ENCODE measurements at places on chromosomes 12 and 14. TPM values are rescaled to one million over a fixed set of nuclear protein-coding genes. Genes with fewer than 3 reads are reported as not detected.
A peak's percentile ranks its signal among the peaks of the same experiment; 100 is the strongest.

Gene C12orf56
- total RNA-seq, result not detected

- H3K4me1 ChIP-seq, result no peaks in the 10 kb centered on the region
- DNase-seq, result no peak
- H3K27me3 ChIP-seq, result no peaks in the 10 kb centered on the region
- H3K27ac ChIP-seq, result no peak within 1 kb of the TSS
- H3K4me3 ChIP-seq, result no peak within 1 kb of the TSS
Measured at GRCh38 chr12:84912198-84913128, at the start of gene SLC6A15. Gene SLC6A15, minus strand, starts transcription at chr12:84912799. Its CDS starts 20,679 bp downstream, at chr12:84892120.

- H3K27me3 ChIP-seq, result no peaks in the 10 kb centered on the region
- no peak for DNase-seq
- no peak overlapping the region for H3K4me3 ChIP-seq
- H3K36me3 ChIP-seq, result no peaks in the 10 kb centered on the region
Measured at GRCh38 chr12:116153983-116154382, 123.5 kb downstream of the MED13L start.

DNA sequence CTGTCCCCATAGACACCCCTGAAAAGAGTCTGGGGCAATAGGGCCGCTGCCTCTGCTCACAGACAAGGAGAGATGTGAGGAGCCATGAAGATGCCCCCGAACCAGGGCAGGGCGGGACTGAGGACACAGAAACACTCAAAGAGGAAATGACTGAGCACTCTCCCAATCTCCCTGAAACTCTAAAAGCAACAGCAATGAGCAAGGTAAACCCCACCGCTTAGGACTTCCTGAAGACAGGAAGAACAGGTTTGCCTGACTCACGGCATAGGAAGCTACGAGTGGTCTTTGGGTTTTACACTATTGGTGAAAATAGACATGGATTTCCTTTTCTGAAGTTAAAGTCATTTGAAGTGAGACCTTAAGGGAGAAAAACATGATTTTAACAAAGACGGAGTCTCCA is 32.5 kb downstream of the STX2 start:
- no peak for DNase-seq
- no peaks in the 10 kb centered on the region for H3K4me1 ChIP-seq
- H3K36me3 ChIP-seq, result peaks cover 22% of the 10 kb centered on the region

- no peaks in the 10 kb centered on the region for H3K4me1 ChIP-seq
- DNase-seq, result no peak
- no peak overlapping the region for H3K27ac ChIP-seq
- H3K4me3 ChIP-seq, result no peak overlapping the region
Measured at GRCh38 chr14:103271189-103271588, 62.8 kb upstream of the EIF5 start.

Gene KNTC1
- 69.6 TPM for total RNA-seq

- no peak for DNase-seq
- no peak overlapping the region for H3K27ac ChIP-seq
- no peaks in the 10 kb centered on the region for H3K36me3 ChIP-seq
- H3K4me3 ChIP-seq, result no peak overlapping the region
- no peaks in the 10 kb centered on the region for H3K27me3 ChIP-seq
- H3K4me1 ChIP-seq, result peaks cover 91% of the 10 kb centered on the region
Measured at GRCh38 chr12:111440631-111441030, 34.9 kb downstream of the SH2B3 start.

GRCh38 chr12:68175557-68176061 is 16.1 kb upstream of the IFNG start:
- no peaks in the 10 kb centered on the region for H3K27me3 ChIP-seq
- H3K27ac ChIP-seq, result no peak overlapping the region
- H3K4me3 ChIP-seq, result peak overlapping the region; percentile 33
- peak; percentile 58 for DNase-seq
- no peaks in the 10 kb centered on the region for H3K36me3 ChIP-seq

- H3K4me1 ChIP-seq, result no peaks in the 10 kb centered on the region
- H3K4me3 ChIP-seq, result no peak overlapping the region
- H3K27me3 ChIP-seq, result no peaks in the 10 kb centered on the region
- no peaks in the 10 kb centered on the region for H3K36me3 ChIP-seq
- DNase-seq, result no peak
Measured at GRCh38 chr14:94677747-94678146, 65.6 kb downstream of the SERPINA3 start.

Gene ACSM4
- not detected for total RNA-seq

Gene CMKLR1
- total RNA-seq, result 0.57 TPM

- H3K36me3 ChIP-seq, result no peaks in the 10 kb centered on the region
- no peaks in the 10 kb centered on the region for H3K4me1 ChIP-seq
- H3K4me3 ChIP-seq, result no peak overlapping the region
- no peak overlapping the region for H3K27ac ChIP-seq
- DNase-seq, result peak; percentile 70
Measured at GRCh38 chr14:106586098-106586704, 1059.8 kb downstream of the TMEM121 start.

Gene DTX1
- 2.2 TPM for total RNA-seq

DNA sequence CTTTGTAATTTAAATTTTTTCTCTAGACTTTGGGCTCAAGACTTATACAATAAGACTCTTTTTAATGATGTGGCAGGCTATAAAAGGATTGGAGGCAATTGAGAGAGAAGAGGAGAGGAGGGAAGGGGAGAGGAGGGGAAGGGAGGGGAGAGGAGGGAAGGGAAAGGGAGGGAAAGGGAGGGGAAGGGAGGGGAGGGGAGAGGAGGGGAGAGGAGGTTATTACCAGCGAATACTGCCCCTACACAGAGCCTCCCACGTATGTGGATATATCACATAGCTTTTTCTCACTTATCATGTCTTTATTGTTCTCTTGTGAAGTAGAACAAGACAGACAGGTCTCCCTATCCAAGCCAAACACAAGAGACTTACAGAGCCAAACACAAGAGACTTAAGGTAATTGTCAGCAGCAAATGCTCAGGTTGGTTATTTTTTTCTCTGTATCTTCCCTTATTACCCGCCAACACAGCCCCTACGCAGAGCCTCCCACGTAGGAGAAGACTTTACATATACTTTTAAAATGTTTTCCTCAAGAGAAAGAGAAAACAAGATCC is 63.1 kb downstream of the DRAM1 start:
- H3K4me1 ChIP-seq, result no peaks in the 10 kb centered on the region
- no peak overlapping the region for H3K4me3 ChIP-seq
- H3K27me3 ChIP-seq, result peaks cover 3% of the 10 kb centered on the region
- no peak overlapping the region for H3K27ac ChIP-seq

Gene MYF6
- total RNA-seq, result not detected

DNA sequence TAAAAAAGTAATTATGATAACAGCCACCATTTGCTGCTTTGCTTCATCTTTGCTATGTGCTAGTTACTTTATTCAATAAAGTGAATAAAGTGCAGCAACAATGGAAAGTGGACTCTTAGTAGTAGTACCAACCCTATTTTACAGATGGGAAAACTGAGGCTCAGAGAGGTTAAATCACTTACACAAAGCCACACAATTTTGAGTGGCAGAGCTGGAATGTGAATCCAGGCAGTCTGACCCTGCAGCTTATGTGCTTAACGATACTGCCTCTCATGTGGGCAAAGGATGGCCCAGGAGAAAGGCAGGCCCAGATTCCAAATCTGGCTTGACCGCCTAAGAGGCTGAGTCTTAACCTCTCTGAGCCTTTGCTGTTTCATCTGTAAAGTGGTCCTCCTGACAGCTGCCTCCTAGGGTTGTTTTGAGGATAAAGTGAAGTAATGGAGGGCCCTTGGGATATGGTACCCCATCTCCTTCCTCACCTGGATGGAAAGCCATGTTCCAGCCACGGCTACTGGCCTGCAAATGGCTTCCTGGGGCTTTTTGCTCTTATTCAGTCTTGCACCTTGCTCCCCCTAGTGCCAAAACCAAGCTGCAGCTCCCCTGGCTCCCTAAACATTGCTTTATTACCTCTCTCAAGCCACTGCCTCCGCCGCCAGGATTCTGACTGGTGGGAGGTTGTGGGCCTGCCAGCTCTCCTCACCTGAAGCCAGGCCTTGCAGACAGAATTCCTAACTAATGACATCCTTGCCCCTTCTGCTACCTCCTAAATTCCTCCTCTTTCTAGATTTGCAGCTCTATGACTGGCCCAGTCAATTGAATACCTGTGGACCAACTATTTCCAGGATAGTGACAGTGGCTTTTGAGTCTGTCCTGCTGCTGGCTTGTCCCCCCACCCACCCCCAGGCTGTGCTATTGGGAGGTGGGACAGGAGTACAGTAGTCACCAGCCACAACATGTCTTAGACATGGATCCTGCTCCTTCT is 283.3 kb upstream of the PWP1 start:
- peak; percentile 65 for DNase-seq
- peaks cover 7% of the 10 kb centered on the region for H3K4me1 ChIP-seq
- H3K36me3 ChIP-seq, result no peaks in the 10 kb centered on the region
- H3K27me3 ChIP-seq, result no peaks in the 10 kb centered on the region
- no peak overlapping the region for H3K27ac ChIP-seq

- no peak overlapping the region for H3K4me3 ChIP-seq
- H3K36me3 ChIP-seq, result no peaks in the 10 kb centered on the region
- H3K27ac ChIP-seq, result no peak overlapping the region
- DNase-seq, result no peak
- H3K4me1 ChIP-seq, result no peaks in the 10 kb centered on the region
Measured at GRCh38 chr12:100755186-100755585, 39.4 kb upstream of the ANO4 start.

DNA sequence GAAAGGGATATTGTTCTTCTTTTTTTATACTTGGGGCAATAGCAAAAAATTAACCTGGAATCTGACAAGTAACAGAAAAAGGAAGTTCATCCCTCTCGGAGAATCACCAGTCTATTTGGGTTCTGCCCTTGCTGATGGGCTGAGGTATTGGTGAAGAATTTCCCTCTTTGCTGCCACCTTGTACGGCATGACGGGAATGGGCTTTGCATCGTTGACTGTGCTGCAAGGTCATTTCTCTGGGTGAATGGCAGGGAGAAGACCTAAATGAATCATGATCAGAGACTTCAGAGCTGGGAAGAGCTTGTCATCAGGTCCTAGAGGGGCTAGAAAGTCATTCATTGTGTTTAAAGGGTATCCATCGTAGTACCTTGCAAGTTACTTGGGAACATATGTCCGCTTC is 12.0 kb downstream of the C1S start:
- H3K4me3 ChIP-seq, result no peak overlapping the region
- DNase-seq, result no peak
- H3K27ac ChIP-seq, result no peak overlapping the region
- no peaks in the 10 kb centered on the region for H3K27me3 ChIP-seq
- no peaks in the 10 kb centered on the region for H3K36me3 ChIP-seq
- no peaks in the 10 kb centered on the region for H3K4me1 ChIP-seq

DNA sequence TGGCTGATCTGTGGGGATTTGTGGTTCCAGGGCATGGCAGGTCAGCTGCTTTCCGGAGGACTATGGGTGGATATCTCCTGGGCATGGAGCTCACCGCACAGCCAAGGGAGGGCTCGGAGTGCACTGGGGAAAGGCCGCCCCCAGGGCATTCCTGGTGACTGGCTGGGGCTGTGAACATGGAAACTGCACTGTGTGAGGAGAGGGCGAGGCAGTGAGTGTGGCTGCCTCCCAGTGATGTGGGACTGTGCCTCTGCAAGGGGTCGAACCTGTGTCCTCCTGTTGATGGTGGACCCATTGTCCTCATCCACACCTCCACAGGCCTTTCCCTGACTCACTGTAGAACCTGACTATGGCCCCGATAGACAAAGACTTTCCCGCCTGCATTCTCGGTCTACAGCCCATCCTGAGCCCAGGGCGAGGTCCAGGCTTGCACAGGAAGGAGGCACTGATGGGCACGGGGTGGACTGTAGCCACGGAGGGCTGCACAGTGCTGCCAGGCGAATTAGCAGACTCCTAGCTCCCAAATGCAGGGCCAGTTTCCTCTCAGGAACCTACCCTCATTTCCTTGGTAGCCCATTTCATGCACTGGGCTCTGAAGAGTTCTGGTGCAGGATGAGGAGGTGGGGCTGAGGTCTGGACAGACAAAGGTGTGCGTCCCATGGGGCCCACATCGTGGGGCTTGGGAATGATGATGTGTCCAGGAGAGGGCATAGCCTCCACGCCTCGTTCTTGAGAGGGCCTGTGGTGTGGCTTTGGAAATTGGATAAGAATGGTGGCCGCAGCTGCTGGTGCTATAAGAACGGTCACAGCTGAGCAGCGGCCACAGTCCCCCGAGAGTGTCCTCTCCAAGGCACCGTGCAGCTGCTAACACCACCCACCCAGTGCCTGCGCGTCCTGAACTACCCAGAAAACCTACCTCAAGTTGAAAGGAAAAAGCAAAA is 415.1 kb downstream of the TMEM121 start:
- no peak overlapping the region for H3K27ac ChIP-seq
- DNase-seq, result no peak
- H3K27me3 ChIP-seq, result no peaks in the 10 kb centered on the region
- H3K36me3 ChIP-seq, result no peaks in the 10 kb centered on the region
- no peak overlapping the region for H3K4me3 ChIP-seq
- no peaks in the 10 kb centered on the region for H3K4me1 ChIP-seq

DNA sequence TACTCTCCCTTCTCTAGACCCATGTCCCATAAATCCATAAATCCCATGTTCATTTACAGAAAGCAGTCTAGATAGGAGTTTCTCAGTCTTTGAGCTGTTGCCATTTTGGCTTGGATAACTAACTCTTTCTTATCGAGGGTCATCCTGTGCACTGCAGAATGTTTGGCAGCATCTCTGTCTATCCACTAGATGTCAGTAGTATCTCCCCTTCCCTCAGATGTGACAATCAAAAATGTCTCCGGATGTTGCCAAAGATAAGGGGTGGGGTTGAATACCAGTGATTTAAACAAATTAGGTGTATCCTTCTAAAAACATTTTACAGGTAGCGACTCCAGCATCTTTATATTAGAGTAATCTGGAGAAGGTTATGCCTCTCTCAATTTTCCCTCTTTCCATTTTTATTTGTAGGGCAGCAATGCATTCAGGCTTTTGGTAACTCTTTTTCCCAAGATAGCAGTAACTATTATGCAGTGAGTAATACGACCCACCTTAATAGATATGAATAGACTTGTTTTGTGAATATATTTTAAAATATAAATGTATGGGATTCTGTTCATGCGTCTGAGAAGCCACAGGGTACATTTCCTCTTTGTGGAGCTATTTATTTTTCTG is 100.7 kb downstream of the LRRK2 start:
- no peak overlapping the region for H3K4me3 ChIP-seq
- no peak overlapping the region for H3K27ac ChIP-seq
- H3K27me3 ChIP-seq, result no peaks in the 10 kb centered on the region
- H3K4me1 ChIP-seq, result no peaks in the 10 kb centered on the region
- H3K36me3 ChIP-seq, result no peaks in the 10 kb centered on the region

Gene DBX2
- total RNA-seq, result not detected
